ENCODE measurements at places on chromosomes 5 and 9.

DNA sequence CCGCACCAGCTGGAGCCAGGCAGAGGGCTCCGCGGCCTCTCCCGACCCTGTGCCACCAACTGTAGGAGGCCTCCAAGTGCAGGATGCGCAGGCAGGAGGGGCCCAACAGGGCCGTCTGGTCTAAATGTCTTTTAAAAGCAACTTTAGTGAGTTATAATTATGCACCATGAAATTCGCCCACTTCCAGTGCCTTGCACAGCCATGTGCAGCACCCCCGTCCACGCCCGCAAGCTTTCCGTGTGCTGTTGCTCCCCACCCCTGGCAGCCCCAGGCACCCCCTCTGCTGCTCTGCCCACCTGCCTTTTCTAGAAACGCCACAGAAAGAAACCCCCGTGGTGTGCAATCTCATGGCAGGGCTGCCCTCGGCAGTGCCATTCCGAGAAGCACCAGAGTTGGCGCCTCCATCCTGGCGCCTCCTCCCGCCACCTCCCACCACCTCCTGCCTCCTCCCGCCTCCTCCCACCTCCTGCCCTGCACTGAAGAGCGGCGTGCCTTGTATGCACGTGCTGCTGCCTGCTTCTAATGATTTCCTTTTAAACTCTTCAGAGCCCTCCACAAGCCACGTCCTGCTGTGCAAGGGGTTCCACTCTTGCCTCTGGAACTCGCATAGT is 7.5 kb upstream of the SLC6A18 start:
- no peak for DNase-seq

GRCh38 chr9:8256880-8257279 is 457.3 kb upstream of the DMAC1 start:
- no peak for DNase-seq

- no peak for DNase-seq
Observed at GRCh38 chr5:63145167-63145566, 566.5 kb downstream of the LRRC70 start.

- DNase-seq, result peak; percentile 21
Observed at GRCh38 chr9:91522481-91522880, 98.8 kb upstream of the NFIL3 start.

- no peak for DNase-seq
Observed at GRCh38 chr5:121378046-121378445, 473.6 kb upstream of the FTMT start.

- no peak for DNase-seq
Observed at GRCh38 chr9:137313956-137314560, 12.0 kb upstream of the NRARP start.

DNA sequence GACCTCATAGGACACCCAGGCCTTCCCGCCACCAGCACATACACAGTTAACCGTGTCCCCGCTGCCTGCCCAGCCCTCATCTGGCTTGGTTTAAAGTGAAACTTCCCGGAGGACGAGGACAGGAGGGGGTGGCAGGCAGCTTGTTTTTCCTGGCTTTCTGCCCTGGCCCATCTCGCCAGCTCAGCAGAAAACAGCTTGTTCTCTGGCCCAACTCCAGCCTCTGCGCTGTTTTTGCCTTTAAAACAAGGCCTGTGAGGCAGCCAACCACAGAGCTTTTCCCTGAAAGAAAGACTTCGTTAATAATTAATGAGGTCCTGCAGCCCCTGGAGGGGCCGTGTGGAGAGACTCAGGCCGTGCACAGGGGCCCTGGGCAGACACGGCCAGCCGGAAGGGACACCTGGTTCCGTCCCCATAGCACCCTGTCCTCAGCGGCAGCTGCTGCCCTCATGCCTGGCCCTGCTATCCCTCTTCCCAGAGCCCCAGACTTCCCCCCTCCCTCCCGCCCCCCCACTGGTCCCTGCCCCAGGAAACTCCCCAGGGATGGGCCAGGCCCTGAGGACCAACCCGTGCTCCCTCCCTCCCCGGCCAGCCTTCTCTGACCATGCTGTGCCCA is 108.7 kb downstream of the RXRA start:
- peak; percentile 97 for DNase-seq

GRCh38 chr5:123787635-123788034 is 275.7 kb downstream of the CSNK1G3 start:
- DNase-seq, result no peak

DNA sequence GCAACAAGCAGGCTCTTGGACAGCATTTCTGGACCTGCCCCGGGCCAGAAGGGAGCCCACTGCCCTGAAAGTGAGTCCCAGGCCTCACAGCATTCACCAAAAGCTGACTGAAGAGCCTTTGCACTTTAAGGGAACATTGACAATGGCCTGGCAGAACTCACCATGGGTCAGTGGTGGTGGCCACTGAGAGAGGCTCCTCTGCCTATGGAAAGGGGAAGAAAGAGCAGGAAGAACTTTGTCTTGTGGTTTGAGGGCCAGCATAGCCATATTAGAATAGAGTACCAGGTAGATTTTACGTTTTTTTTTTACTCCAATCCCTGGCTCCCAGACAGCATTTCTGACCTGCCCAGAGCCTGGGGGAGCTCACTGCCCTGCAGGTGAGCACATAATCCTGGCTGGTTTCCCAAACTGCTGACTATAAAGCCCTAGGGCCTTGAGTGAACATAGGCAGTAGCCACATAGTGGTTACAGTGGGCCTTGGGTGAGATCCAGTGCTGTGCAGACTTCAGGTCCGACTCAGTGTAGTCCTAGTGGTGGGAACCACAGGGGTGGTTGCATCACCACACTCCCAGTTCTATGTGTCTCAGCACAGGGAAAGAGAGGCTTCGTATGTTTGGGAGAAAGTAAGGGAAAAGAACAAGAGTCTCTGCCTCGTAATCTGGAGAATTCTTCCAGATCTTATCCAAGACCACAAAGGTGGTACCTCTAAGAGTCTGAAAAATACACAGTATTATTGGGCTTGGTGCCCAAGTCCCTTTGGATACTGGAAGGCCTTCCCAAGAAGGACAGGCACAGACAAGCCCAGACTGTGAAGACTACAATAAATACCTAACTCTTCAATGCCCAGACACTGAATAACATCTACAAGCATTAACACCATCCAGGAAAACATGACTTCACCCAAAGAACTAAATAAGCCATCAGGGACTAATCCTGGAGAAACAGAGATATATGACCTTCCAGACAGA is 89.5 kb downstream of the TSSK1B start:
- peak; percentile 46 for DNase-seq

GRCh38 chr5:154479160-154479943 is 1.3 kb upstream of the HAND1 start:
- no peak for DNase-seq

DNA sequence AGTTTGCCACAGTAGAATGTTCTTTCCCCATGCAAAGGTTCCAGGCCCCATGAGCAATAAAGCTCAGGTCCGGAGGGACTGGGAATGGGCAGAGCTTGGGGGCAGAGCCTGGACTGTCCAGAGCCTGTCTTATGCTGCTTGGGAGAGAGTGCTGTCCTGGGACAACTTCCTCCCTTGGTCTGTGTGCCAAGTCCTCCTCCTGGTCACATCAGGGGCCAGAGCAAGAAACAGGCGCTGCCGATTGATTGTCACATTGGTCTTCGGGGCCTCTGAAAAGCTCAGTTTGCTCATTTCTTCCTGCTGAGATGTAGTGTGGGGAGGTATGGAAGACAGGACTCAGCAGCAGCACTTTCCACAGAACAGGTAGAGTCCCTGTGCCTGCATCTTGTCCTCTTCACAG is 54.0 kb upstream of the FCN1 start:
- no peak for DNase-seq

DNA sequence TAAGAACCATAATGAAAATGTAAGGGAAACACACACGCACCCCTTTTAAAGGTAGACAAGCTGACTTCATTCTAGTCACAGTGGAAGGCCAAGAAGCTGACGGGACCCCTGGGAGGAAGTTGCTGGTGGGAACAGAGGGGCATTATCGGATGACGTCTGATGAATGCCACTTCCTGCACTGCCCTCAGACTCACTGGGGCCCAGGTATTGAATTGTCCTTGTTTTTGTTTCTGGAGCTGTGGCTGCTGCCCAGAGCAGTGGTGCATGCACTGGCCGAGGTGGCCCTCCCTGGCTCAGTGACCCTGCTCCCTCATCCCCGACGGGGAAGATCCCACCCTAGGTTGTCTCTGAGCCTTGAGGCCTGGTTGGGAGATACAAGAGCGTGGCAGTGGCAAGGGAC is 15.3 kb upstream of the RPL26L1 start:
- DNase-seq, result no peak

- DNase-seq, result no peak
Observed at GRCh38 chr9:92723801-92724323, 40.8 kb downstream of the BICD2 start.

GRCh38 chr5:403995-404394 is 39.0 kb upstream of the EXOC3 start:
- no peak for DNase-seq

DNA sequence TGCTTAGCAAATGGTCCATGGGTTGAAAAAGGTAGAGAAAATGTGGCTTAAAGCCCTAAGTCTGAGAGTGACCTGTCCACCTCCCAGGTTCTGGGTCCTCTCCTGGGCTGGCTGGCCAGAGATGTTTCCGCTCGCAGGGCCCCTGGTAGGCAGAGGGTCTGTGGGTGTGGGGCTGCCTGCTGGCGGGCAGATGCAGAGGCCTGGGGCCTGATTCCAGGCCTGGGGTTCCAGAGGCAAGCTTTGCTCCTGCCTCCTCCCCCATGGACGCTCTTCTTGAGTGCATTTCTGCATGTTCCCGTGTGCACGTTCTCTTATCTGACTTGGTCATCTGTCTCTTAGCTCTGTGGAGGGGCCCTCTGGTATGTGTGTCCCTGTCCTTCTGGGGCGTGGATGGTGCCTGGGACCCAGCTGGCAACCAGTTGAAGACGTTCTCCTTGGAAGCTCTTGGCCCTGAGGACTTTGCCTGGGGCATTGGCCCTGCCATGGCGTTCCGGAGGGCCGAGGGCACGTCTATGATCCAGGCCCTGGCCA is 3.8 kb downstream of the MIGA2 start:
- no peak for DNase-seq
